ENCODE measurements at places on chromosomes 7 and 10. TPM values are rescaled to one million over a fixed set of nuclear protein-coding genes. Genes with fewer than 3 reads are reported as not detected.

GRCh38 chr10:87829986-87830729, 12.1 kb upstream of the ATAD1 start:
- no peak overlapping the region for H3K4me3 ChIP-seq
- no peak overlapping the region for H3K27ac ChIP-seq
- no peaks in the 10 kb centered on the region for H3K27me3 ChIP-seq
- no peaks in the 10 kb centered on the region for H3K4me1 ChIP-seq

DNA sequence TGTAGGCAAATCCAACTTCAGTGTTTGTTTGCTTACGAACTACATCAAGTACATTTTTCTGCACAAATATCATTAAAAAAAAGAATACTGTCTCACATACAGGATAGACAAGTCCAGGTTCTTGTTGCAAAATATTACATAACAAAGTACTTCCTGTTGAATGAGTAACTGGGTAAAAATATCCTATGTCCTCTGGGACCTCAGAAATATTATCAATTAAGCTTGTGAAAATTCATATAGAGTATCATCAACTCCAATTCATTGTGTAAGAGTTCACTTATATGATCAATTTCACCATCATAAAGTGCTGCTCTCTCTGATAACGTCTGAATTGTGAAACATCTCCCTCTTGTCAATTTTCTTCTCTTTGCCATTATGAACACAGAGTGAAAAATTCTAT, 22.6 kb downstream of the HERC4 start:
- no peaks in the 10 kb centered on the region for H3K4me1 ChIP-seq
- no peaks in the 10 kb centered on the region for H3K27me3 ChIP-seq
- no peaks in the 10 kb centered on the region for H3K36me3 ChIP-seq
- H3K27ac ChIP-seq, result no peak overlapping the region
- H3K4me3 ChIP-seq, result no peak overlapping the region

DNA sequence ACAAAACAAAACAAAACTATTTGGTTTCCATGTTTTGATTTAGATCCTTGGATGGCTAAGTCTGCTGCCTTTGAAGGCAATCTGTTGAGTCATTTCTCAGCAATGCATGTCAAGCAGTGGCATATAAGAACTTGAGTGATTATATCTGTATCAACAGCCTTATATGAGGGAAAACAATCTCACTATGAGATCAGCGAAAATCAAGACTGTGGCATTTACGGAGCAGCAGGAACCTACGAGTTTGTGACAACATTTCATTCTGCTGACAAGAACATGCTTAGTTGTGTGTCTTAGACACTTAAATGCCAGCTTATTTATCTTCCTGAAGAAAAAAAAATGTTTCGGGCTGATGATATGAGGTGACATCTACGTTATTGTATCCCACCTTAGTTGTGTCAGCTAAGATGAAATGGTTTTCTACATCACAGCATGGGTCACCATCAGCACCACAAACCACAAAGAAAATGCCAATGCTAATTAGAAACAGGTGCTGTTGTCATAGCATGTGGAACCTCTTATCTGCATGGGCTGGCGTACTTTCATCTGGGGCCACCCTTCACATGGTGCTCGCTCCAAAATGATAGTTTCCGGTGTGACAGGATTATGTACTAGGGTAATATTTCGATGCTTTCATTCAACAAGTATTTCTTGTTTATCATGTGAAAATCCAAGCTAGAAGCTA, 1085.5 kb downstream of the SORCS1 start:
- DNase-seq, result peak; percentile 5
- H3K36me3 ChIP-seq, result no peaks in the 10 kb centered on the region
- H3K4me1 ChIP-seq, result peaks cover 11% of the 10 kb centered on the region
- H3K4me3 ChIP-seq, result no peak overlapping the region
- no peak overlapping the region for H3K27ac ChIP-seq
- H3K27me3 ChIP-seq, result peaks cover 8% of the 10 kb centered on the region

The MYOZ1 gene
- total RNA-seq, result 0.84 TPM

DNA sequence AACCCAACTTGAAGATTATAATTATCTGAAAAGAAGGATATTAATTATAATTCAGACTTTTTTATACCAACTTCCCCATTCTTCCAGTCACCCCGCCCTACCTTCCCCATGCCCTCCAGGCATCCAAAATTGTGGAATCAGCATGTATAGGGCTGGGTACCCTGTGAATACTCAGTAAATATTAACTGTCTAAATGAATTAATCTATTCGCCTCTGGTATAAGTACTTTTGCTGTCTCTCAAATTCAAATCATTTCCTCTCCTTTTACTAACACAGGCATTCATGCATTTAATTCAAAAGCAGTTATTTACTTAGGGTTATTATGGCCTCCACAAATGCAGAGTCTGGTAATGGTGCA, 26.5 kb upstream of the GOT1 start:
- H3K27me3 ChIP-seq, result 0 out of 2 replicates have a peak, but pooled peaks cover 2% of the 10 kb centered on the region
- H3K36me3 ChIP-seq, result no peaks in the 10 kb centered on the region
- no peak overlapping the region for H3K27ac ChIP-seq

GRCh38 chr10:1628757-1629156, 108.6 kb downstream of the ADARB2 start:
- no peak for DNase-seq
- H3K27me3 ChIP-seq, result no peaks in the 10 kb centered on the region
- no peak overlapping the region for H3K4me3 ChIP-seq
- no peaks in the 10 kb centered on the region for H3K4me1 ChIP-seq

The VWA2 gene
- total RNA-seq, result not detected

DNA sequence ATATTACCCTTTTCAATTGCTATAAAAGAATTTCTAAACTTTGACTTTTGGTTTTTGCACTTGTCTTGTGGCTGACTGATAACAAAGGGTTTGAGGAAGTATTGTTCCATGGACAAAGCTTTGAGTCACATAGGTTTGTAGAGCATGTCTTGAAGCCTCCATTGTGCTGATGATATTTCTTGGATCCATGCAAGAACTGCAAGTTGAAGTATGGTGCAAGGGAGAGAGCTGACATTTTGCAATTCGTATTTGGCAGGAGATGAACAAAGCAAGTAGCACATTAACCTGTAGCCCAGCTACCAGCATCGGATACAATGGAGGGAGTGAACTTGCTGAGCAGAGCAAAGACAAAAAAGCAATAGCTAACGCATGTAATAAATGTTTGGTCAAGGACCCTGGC, 23.4 kb downstream of the MGAM2 start:
- H3K27me3 ChIP-seq, result peaks cover 4% of the 10 kb centered on the region
- DNase-seq, result no peak
- no peaks in the 10 kb centered on the region for H3K36me3 ChIP-seq

The SSC4D gene
- 1.8 TPM for total RNA-seq

DNA sequence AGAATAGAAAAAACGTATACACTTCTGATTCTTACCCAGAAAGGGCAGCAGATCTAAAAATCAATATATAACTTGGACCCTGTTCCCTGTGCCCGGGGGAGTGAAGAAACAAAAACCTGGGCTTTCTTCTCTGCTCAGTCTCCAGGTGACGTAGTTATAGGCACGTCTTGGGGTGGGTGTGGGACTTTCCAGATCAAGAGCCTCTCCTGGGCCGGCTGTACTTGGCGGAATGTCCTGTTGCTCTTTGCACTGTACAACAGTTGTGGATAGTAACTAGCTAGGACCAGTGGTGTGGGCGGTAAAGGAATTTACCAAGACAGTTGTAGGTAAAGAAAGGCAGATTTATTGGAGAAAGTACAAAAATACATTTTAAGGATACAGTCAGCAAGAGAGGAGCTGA, 40.4 kb upstream of the STEAP4 start:
- no peaks in the 10 kb centered on the region for H3K36me3 ChIP-seq
- H3K4me1 ChIP-seq, result no peaks in the 10 kb centered on the region
- no peak overlapping the region for H3K4me3 ChIP-seq
- H3K27me3 ChIP-seq, result peaks cover 2% of the 10 kb centered on the region
- DNase-seq, result no peak
- H3K27ac ChIP-seq, result no peak overlapping the region

- no peaks in the 10 kb centered on the region for H3K27me3 ChIP-seq
- DNase-seq, result peak; percentile 91
- H3K36me3 ChIP-seq, result no peaks in the 10 kb centered on the region
- peaks cover 54% of the 10 kb centered on the region for H3K4me1 ChIP-seq
Measured at GRCh38 chr7:84701524-84702306, 485.1 kb downstream of the SEMA3D start.

GRCh38 chr7:136056651-136057231, 79.6 kb upstream of the MTPN start:
- H3K27me3 ChIP-seq, result no peaks in the 10 kb centered on the region
- no peaks in the 10 kb centered on the region for H3K4me1 ChIP-seq
- no peak overlapping the region for H3K4me3 ChIP-seq
- no peak for DNase-seq

DNA sequence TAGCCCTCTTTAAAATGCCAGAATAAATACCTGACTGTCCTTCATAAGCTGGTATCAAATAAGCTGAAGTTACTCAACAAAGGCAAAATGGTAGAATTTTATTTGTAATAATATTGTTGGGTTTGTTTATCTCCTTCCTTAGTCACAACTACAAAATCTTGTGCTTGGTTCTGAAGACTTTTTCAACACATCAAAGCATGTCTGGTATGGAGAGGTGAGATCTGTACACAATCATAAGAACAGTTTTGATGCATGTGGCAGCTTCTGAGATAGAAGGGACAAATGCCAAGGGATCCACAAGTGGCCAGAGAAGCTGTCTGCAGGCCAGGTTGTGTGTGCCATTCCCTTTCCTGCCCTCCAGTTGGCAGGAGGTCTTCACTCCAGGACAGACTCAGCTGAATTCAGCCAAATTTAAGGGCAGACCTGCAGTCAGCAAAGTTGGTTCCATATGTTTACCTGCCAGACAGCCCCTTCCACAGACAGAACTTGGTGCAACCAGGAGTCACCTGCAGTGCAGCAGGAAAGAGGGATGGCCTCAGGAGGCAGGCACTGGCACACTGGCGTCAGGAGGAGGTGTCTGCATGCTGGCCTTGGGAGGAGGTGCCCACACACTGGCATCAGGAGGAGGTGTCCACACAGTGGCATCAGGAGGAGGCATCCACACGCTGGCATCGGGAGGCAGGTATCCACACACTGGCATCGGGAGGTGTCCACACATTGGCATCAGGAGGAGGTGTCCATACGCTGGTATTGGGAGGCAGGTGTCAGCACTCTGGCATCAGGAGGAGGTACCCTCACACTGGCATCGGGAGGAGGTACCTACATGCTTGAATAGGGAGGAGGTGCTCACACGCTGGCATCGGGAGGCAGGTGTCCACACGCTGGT, 93.1 kb upstream of the IKZF1 start:
- H3K4me1 ChIP-seq, result no peaks in the 10 kb centered on the region
- H3K27ac ChIP-seq, result no peak overlapping the region
- peaks cover 33% of the 10 kb centered on the region for H3K27me3 ChIP-seq
- H3K36me3 ChIP-seq, result no peaks in the 10 kb centered on the region

GRCh38 chr7:120421151-120421651, 148.2 kb downstream of the KCND2 start:
- no peaks in the 10 kb centered on the region for H3K36me3 ChIP-seq
- no peak for DNase-seq
- no peak overlapping the region for H3K27ac ChIP-seq
- H3K27me3 ChIP-seq, result no peaks in the 10 kb centered on the region

- no peaks in the 10 kb centered on the region for H3K27me3 ChIP-seq
Measured at GRCh38 chr7:33874943-33875342, 30.4 kb upstream of the BMPER start.

The AFAP1L2 gene
- total RNA-seq, result 2.2 TPM

All from SJCRH30 (cell line).